A375 (cell line): ENCODE measurements at places on chromosomes 6 and 20. TPM values are rescaled to one million over a fixed set of nuclear protein-coding genes. Genes with fewer than 3 reads are reported as not detected.

PNPLA1 gene
- total RNA-seq = not detected in 2 replicates

FYN gene
- 68.9 and 74.1 TPM in 2 replicates for total RNA-seq

KHDC1L gene
- total RNA-seq = not detected in 2 replicates

SLC32A1 gene
- not detected in 2 replicates for total RNA-seq

WFDC10B gene
- not detected in 2 replicates for total RNA-seq

SAMD3 gene
- total RNA-seq = 0.19 and 0.64 TPM in 2 replicates

FOXA2 gene
- total RNA-seq = 0.19 and 0.21 TPM in 2 replicates

GCLC gene
- 16.9 and 18.4 TPM in 2 replicates for total RNA-seq

GNRH2 gene
- 0.74 and 0.94 TPM in 2 replicates for total RNA-seq

C20orf141 gene
- total RNA-seq = 1.7 TPM in 1 of 2 replicates, not detected in the other

KCNB1 gene
- total RNA-seq = not detected in 2 replicates

MRAP2 gene
- total RNA-seq = 0.19 and 0.49 TPM in 2 replicates

ZNF391 gene
- total RNA-seq = 1.2 and 3.7 TPM in 2 replicates

FAM209B gene
- 1.1 TPM in 1 of 2 replicates, not detected in the other for total RNA-seq

LKAAEAR1 gene
- 0.94 and 0.98 TPM in 2 replicates for total RNA-seq

SNAP25 gene
- 0.34 and 0.64 TPM in 2 replicates for total RNA-seq

MATN4 gene
- total RNA-seq = 1.1 and 1.9 TPM in 2 replicates

PSORS1C2 gene
- not detected in 2 replicates for total RNA-seq

SLC26A8 gene
- total RNA-seq = not detected in 2 replicates

TMEM14C gene
- 63.7 and 72.4 TPM in 2 replicates for total RNA-seq

GLP1R gene
- total RNA-seq = not detected in 2 replicates

GTSF1L gene
- total RNA-seq = not detected in 2 replicates

COL19A1 gene
- 14.0 and 15.2 TPM in 2 replicates for total RNA-seq
